ENCODE measurements at places on chromosomes 3 and 15. TPM values are rescaled to one million over a fixed set of nuclear protein-coding genes. Genes with fewer than 3 reads are reported as not detected.

DNA sequence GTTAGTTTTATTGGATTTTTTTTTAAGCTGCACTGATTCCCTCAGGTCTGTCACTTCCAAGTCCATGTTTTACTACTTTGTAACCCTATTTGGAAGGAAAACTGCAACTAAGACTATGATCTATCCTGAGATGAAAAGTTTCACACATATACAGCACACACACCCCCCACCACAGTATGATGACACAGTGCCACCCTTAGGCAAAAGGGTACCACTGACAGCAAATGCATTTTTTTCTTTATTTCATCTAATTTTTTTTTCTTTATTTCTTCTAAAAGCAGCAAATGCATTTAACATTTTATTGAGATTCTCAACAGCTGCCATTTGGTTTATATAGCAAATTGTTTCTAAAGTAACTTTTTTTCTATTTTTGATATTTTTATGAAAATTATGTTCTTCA lies 21.2 kb downstream of the NGRN start:
- no peak for DNase-seq
- no peak overlapping the region for H3K4me3 ChIP-seq
- no peaks in the 10 kb centered on the region for H3K36me3 ChIP-seq
- no peaks in the 10 kb centered on the region for H3K27me3 ChIP-seq
- H3K27ac ChIP-seq = no peak overlapping the region
- H3K4me1 ChIP-seq = peaks cover 7% of the 10 kb centered on the region

DNA sequence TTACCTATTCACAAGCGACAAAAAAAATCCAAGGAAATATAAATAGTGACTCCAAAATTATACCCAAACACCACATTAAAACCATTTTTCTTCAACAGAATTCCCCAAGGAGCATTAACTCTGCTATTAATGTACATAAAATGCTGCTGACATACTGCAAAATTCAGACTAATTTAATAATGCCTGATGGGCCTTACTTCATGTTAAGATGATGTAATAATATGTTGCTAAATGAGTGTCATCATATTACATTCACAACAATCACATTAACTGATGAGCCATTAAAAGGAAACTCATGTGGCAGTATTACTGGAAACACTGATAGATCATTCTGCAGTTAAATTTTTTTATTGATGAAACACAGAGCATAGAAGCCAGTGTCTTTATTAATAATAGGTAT lies 204.9 kb upstream of the CGNL1 start:
- H3K4me1 ChIP-seq = no peaks in the 10 kb centered on the region
- no peak for DNase-seq
- H3K27me3 ChIP-seq = no peaks in the 10 kb centered on the region
- no peak overlapping the region for H3K27ac ChIP-seq
- H3K4me3 ChIP-seq = no peak overlapping the region

DNA sequence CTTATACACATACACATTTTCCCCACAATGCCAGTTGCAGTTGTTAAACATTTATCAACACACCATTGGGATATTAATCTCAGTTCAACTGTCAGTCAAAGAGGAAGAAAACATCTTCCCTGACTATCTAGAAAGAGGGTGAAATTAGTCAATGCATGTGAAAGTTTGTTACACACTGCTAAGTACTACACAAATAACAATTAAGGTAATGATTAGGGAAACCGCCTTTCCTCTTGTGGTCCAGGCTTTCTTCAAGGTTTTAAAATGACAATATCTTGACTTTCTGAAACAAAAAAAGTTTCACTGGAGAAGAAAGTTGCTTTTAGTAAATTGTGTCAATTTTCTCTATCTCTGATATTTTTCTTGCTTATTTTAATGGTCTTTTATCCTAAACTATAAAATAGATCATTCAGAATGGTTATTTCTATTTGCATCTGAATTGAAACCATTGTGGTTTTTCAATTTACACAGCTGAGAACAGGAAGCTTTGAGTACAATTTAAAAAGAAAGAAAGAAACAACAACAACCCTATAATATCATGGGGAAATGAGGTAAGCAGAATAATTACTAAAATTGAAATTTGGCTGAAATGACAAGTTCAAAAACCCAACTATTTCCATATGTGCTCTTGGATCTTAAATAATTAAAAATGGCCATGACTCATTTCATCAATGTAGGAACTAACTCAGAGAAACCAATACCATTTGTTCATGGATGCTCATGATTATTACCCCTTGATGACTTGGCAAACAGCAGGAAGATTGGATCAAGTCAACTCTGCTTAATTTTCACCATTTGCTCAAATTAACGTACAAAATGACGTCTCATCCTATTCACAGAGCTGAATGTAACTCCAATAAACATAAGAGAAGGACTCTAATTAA lies 31.7 kb downstream of the GPR149 start:
- H3K36me3 ChIP-seq = no peaks in the 10 kb centered on the region
- no peaks in the 10 kb centered on the region for H3K4me1 ChIP-seq
- DNase-seq = no peak
- no peak overlapping the region for H3K27ac ChIP-seq

DNA sequence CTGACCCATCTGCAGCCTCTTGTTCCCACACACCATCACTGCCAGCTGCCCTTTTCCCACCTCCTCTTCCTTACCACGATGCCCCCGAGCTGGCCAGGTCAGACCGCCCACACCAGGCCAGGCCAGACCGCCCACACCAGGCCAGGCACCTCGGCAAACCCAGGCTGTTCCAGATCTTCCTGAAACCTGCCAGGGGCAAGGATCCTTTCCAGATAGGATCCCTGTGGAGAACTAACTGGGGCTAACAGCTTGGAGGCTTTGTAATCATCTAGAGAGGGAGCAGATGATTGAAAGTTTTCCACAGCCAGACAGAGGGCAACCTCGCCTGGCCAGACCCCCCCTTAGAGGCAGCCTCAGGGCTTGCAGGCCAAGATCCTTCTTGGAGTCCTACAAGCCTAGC lies 287.3 kb upstream of the TLE3 start:
- H3K27ac ChIP-seq = no peak overlapping the region
- no peaks in the 10 kb centered on the region for H3K36me3 ChIP-seq
- H3K4me1 ChIP-seq = no peaks in the 10 kb centered on the region

DNA sequence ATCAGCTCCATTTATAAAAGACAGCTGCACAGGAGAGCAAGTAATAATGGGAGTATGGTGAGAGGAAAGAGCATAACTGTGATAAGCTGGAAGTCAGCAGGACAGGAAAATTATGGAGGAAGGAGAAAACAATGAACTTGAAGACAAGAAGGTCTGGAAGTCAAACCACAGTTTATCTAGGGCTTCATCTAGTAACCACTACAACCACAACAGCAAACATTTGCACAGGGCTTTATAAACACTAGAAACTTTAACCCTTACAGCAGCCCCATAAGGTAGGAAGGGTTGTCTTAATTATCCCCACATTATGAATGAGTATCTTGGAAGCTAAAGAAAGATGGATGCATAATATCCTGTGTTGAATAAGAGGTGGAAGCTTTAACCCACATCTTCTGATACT lies 820.8 kb downstream of the IGSF11 start:
- H3K36me3 ChIP-seq = no peaks in the 10 kb centered on the region
- DNase-seq = no peak
- H3K27ac ChIP-seq = no peak overlapping the region
- H3K27me3 ChIP-seq = no peaks in the 10 kb centered on the region
- no peaks in the 10 kb centered on the region for H3K4me1 ChIP-seq

GRCh38 chr3:102205647-102206046 lies 229.2 kb upstream of the ZPLD1 start:
- H3K27me3 ChIP-seq = no peaks in the 10 kb centered on the region
- H3K4me3 ChIP-seq = no peak overlapping the region
- H3K36me3 ChIP-seq = no peaks in the 10 kb centered on the region
- DNase-seq = no peak
- H3K4me1 ChIP-seq = peaks cover 5% of the 10 kb centered on the region

GRCh38 chr15:36886191-36886590 lies 214.2 kb downstream of the MEIS2 start:
- no peaks in the 10 kb centered on the region for H3K36me3 ChIP-seq
- H3K4me3 ChIP-seq = no peak overlapping the region
- no peak for DNase-seq
- H3K4me1 ChIP-seq = peaks cover 14% of the 10 kb centered on the region

DNA sequence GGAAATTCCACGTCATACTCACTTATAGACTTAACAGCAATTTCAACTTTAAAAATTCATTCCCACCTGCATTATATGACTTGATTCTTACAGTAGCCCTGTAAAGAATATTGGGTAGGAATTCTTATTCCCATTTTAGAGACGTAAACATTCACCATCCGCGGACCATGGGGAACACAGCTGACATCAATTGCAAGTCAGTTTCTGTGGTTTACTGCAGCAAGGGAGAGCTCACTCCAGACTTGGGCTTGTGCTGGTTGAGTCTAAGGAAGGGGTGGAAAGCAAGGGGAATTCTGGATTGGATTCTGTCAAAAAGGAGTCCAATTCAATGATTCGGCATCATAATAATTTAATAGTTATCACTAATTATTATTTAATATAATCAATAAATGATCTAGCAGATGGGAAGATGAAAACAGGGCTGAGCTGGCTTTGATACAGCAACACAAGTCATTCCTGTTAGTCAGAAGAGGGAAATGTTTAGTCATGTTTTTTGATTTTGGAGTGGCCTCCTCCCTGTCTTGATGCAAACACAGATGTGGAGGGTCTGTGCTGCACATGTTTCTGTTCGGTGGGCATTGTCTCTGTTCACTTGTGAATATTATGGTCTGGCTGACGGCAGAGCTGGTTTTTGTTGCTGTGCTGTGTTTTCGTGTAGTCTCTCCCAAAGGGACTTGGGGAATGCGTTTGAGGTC lies 9.7 kb downstream of the LIPC start:
- H3K4me1 ChIP-seq = peaks cover 34% of the 10 kb centered on the region
- DNase-seq = no peak
- H3K27ac ChIP-seq = peak overlapping the region; percentile 86
- H3K36me3 ChIP-seq = no peaks in the 10 kb centered on the region
- no peaks in the 10 kb centered on the region for H3K27me3 ChIP-seq

DNA sequence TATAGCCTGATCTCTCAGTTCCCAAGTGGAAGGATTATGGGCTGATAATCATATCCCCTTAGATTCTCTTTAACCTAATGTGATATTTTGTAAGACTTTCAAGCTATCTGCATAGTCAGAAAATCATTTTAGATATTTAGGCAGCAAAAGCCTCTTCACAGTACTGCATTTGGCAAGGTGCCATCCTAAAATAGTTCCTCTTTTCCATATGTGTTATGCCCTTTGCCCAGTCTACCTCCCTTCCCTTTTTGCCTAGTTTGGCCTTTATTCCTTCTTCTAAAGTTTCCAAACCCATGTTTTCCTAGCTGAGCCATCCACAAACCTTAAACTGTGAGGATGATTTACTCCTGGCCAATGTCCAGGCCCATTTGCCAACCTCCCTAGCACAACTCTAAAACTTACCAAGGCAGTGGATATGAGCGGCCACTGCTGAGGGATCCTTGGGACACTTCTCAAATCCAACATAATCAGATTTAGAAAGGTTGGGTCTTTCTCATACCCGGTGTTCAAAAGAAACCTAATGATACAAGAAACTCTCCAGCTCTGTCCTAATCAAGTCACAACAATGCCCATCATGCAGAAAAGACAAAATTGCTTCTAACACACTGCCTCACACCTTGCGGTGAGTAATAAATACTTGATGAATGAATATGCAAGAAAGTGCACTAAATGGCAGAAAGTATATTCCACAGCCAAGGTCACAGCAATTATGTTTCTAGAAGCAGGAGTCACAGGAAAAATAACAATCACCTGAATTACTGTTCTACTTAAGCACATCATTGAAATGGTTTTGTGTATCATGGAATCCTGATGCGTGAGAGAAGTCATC lies 493.9 kb downstream of the NLGN1 start:
- no peak overlapping the region for H3K27ac ChIP-seq
- DNase-seq = no peak
- no peaks in the 10 kb centered on the region for H3K36me3 ChIP-seq

DNA sequence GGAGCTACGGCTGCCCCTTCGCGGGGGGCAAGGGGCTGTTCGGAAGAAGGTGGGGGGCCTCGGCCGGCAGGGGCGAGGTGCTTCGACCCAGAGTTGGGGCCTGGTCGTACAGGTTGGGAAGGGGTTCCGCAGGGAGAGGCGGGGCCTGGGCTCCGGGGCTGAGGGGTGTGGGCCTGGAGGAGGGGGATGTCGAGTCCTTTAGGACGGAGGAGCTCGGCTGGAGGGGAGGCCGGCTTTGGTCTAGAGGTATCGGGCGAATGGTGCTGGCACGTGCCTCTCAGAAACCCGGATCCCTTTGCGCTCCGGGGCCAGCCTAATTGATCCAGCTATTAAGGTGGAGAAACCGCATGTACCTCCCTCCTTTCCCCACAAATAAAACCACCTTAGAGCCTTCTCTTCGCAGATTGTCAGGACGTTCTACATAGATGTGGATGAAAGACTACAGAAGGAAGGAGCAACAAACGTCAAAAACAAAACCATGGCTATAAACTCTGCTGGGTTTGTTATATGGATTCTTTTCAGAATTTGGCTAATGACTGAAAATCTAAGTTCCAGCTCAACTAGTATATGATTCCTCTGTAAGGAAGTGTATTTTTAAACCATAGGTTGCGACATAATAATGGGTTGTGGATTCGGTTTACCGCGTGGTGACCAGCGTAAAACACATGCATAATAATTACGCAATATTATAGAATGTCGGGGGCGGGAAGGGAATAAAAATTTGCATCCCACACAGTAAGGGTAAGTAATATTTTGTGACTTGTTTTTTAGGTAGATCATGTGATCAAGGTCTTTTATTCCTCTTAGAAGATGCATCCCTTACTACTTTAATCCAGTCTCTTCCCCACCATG lies 644 bp upstream of the NGLY1 start:
- H3K4me3 ChIP-seq = peak overlapping the region; percentile 54
- DNase-seq = peak; percentile 51
- no peaks in the 10 kb centered on the region for H3K27me3 ChIP-seq
- peak overlapping the region; percentile 81 for H3K27ac ChIP-seq

DNA sequence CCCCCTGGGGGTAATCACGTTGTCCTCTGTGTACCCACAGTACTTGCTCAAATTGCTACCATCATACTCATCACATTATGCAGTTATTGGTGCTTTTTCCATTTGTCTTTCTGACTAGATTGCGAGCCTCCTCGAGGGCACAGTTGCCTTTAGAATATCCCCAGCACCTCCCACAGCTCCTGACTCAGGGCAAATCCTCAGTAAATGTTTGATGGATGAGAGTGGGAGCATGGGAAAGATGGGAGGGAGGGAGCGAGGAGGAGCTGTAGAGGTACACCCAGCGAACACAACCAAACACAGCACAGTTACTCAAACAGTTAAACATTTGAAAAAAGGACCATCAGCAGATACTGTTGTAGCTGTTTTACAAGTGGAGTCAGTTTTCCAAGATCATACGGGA lies 27.9 kb downstream of the SIDT1 start:
- no peaks in the 10 kb centered on the region for H3K27me3 ChIP-seq
- peaks cover 3% of the 10 kb centered on the region for H3K4me1 ChIP-seq
- no peaks in the 10 kb centered on the region for H3K36me3 ChIP-seq
- no peak overlapping the region for H3K27ac ChIP-seq
- no peak for DNase-seq

- no peak for DNase-seq
- no peaks in the 10 kb centered on the region for H3K27me3 ChIP-seq
- H3K4me1 ChIP-seq = no peaks in the 10 kb centered on the region
- no peak overlapping the region for H3K4me3 ChIP-seq
- no peaks in the 10 kb centered on the region for H3K36me3 ChIP-seq
- no peak overlapping the region for H3K27ac ChIP-seq
Measured at GRCh38 chr15:74415966-74416916, 17.5 kb downstream of the SEMA7A start.

IL17RC gene
- total RNA-seq = 60.3 TPM

CAND2 gene
- total RNA-seq = 3.6 TPM

DISP2 gene
- 0.52 TPM for total RNA-seq

SH2D7 gene
- not detected for total RNA-seq
